B cell (primary cell): ENCODE measurements at places on chromosomes 5 and 9.

DNA sequence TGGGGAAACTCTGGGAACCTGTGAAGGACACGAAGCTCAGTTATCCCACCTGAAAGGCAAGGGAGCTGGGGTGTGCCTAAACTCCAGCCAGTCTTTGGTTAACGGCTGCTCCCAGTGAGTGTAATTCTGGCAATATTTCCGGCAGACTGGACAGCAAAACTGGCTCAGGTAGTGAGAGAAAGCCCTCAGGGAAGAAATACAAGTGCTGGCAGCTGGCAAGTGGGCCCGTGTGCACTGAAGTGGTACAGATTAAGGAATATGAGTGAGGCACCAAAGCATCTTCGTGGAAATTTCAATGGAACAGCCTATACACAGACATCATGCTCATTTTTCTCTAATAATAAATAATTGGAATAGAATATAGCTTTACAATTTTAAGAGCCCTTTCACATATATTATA is 56.2 kb downstream of the ABHD17B start:
- DNase-seq = no peak

DNA sequence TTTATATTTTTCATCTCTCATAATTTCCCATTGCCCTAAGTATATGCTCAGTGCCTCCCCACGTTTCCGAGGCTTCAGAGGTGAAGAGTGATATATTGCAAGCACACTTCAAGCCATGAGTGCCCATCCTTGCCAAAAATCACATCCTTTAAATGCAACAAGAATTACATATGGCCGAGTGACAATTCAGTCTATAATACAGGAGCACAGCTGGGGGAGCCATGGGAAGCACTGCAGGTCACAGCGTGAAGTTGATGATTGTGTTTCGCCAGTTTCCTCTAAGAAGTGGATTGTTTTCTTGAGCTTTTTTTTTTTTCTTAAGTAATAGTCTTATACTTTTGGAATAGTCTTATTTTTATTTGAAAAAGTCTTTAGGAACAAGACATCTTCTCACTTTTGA is 61.1 kb downstream of the MTRR start:
- DNase-seq = no peak

- no peak for DNase-seq
Observed at GRCh38 chr5:155957884-155958283, 369.1 kb upstream of the SGCD start.

DNA sequence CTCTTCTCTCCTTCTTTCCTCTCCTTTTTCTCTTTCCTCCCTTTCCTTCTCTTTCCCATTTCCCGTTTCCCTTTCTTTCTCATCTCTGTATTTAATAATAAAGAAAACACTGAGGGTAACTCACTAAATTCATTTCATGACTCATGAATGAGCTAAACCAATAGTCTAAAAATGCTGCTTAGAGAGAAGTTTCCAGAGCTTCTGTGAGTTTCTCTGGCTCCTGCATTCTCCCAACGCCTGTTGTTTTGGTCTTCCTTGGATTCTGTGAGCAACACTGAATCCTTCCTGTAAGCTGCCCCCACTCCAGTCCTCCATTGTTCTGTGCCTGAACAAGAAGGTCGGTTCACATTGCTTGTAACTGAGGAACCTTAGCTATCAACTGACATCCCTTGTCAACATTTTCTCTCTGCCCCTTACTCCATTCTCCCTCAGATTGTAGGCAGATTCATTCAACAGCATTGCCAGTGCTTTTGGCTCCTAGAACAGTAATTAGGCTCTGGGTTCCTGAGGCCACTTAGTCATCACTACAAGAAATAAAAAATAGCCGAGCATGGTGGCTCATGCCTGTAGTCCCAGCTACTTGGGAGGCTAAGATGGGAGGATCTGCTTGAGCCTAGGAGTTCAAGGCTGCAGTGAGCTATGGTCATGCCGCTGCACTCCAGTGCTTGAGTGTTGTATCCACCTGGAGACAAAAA is 237.7 kb upstream of the KLF4 start:
- no peak for DNase-seq

GRCh38 chr9:71583792-71584191 is 184.5 kb downstream of the CEMIP2 start:
- no peak for DNase-seq

GRCh38 chr5:32047056-32047455 is 127.1 kb downstream of the GOLPH3 start:
- no peak for DNase-seq

DNA sequence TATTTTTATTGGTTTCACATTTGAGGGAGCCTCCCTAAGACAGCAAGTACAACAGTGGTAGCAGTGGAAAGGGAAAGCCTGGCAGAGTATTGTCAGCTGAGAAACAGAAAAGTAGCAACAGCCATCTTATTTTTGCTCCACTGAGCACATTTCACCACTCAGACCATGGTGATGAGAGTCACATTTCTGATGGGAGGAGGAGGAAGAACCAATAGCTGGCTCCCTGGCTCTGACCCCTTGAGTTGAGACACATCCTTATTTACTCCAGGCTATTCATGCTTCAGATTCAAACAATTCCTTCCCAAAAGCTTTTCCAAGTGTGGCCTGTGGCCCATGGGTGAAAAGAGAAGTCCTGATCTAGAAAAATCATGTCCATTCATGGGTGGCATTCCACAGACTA is 236.3 kb downstream of the ARHGAP26 start:
- DNase-seq = no peak

DNA sequence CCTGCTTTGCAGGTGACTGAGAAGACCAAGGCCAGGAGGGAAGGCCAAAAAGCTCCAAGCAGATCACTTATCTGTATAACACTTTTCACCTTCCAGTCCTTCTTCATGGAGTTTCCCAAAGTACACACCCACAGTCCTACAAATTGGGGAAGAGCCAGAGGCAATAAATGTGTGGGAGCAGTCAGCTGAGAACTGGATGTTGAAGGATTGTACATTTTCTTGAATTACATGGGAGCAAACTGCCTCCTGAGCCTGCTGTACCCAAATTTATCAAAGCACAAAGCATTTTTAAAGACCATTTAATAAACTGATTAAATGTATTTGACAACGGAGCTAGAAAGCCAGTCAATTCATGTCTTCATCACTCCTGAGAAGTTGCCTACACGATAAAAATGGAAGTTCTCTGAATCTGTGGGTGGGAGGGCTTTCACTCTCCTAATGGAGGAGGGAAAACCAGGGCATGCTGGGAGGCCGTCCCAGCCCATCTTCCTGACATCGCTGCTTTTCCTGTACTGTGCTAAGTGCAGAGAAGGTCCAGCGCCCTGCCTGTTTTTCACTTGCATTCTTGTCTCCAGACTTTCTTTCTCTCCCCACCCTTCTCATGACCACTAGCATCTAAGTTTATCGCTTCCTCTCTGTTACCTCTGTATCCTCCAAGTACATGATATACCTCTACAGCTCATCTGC is 79.0 kb downstream of the KCNIP1 start:
- DNase-seq = no peak

DNA sequence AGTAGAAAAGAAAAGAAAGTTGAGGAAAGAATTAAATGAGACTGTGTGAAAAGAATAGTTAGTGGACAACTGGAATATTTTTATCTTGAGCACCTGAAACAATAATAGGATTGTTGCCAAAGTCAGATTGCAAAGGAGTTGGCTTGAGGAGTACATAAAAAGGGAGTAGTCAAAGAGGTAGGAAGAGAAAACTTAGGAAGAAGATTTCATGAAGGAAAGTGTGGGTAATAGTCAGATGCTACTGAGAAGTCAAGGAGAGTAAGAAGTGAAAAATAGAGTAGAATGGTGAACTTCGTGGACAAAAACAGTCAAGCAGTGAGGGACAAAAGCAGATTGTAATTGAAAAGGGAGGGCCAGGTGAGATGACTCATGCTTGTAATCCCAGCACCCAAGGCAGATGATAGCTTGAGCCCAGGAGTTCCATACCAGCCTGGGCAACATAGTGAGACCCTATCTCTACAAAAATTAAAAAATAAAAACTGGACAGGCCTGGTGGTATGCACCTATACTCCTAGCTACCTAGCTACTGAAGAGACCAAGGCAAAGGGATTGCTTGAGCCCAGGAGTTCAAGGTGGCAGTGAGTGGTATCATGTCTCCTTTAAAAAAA is 178.9 kb downstream of the NIPBL start:
- DNase-seq = no peak

- no peak for DNase-seq
Observed at GRCh38 chr9:123445116-123445515, 89.1 kb downstream of the CRB2 start.
